ENCODE measurements at places on chromosomes 12 and 14.
A peak's percentile ranks its signal among the peaks of the same experiment; 100 is the strongest.

DNA sequence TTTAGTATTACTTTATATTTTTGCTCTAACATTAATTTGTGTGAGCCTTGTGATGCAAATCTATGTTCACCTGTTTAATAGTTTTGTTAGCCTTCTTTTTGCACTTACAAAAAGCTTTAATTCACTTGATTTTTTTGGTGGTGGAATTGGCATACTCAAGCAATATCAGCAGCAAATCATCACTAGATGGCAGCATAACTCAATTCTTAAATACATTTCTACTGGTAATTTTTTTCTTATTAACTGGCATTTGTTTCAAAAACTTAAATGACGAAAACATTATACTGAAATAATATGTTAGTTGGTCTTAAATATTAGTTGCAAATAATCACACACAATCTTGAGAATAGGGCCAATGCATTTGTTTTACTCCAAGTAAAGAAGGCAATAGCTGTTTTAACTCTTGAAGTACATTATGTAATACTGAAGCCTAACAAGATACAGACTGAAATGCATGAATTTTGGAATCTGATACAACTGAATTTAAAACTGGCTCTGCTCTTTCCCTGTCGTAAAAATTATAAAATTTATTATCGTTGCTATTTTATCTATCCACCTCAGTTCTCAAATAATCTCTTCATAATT lies 151.5 kb downstream of the ATXN7L3B start:
- no peak for DNase-seq

GRCh38 chr12:2416158-2416557 lies 363.4 kb downstream of the CACNA1C start:
- no peak for DNase-seq

- DNase-seq: no peak
Observed at GRCh38 chr12:1744932-1745331, 54.1 kb downstream of the ADIPOR2 start.

- DNase-seq: no peak
Observed at GRCh38 chr14:68405961-68406360, 386.9 kb downstream of the ZFP36L1 start.

DNA sequence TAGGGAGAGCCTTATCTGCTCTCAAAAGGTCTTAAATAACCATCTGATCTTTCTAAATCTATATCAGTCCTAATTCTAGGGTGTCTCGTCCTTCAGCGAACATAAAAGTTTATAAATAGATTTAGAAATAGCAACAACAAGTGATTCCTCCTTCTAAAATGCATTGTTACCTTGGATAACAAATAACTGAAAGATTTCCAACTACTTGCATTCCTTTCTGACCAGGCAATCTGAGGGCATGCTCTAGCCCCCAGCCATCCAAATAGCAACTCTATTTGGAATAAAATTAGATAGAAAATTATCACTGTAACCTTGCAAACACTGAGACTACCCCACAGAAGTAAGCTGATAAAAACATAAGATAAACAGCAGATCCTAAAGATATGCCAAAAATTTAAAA lies 21.8 kb upstream of the KRR1 start:
- no peak for DNase-seq

DNA sequence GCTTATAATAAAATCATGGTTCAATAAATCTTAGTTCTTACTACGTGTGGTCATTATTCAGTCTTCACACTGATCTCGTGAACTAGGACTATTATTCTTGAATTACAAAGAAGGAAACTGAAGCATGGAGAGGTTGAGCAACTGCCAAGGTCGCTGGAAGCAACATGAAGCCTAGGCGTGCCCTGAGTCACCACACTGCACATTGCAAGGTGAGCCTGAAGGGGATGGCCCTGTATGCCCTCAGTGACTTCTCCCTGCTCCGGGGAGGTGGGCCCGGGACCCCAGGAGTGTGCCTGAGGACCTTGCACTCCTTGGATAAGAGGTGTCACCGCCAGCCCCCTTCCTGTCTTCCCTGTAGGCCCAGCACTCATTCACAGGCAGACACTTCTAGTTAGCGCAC lies 161.6 kb downstream of the CACNA1C start:
- no peak for DNase-seq

- DNase-seq: no peak
Observed at GRCh38 chr14:104774453-104775072, 21.0 kb downstream of the AKT1 start.

DNA sequence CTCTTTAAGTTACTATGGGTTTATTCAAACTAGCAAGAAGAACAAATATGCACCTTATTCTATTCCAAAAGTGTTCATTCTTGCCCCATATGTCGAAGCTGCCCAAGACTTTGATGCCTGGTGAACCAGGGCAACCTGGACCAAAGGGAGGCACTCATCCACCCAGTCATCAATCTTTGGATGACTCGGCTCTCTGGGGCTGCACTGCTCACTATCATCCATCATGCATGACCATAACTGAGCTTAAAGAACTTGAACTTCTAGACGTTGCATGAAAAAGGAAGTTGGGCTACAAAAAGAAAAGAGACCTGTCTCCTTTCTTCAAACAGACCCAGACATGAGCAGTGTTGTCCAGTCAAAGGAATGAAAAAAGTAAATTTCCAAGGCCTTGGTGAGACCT lies 1.2 kb downstream of the KRT4 start:
- DNase-seq: no peak

GRCh38 chr12:124681779-124682391 lies 114.5 kb upstream of the NCOR2 start:
- DNase-seq: no peak

DNA sequence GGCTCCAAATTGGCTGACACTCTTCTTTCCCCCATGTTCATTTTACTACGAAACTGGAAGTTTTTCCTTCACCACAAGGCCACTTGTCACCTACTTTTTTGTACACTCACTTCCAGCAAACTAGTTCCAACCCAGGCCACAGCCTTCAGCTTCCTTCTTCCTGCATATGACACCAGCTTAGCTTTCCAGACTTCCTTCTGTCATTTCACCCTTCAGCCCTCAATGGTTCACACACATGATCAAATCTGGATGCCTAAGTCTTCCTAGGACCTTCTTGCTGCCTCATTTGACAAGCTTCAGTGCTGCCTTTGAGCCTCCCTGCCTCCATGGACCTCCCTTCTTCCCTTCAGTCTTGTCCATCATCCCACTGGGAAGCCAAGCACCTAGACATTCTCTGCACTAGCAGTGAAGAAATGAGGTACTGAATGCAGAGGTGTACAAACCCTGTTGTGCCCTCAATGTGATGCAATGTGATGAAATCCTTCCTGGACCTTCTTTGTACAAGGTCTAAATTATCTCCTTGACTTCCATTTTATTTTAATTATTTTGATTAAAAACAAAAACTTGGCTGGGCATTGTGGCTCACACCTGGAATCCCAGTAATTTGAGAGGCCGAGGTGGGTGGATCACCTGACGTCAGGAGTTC lies 4.3 kb upstream of the REC8 start:
- no peak for DNase-seq

GRCh38 chr12:45688183-45688582 lies 41.3 kb upstream of the ARID2 start:
- DNase-seq: no peak

GRCh38 chr12:58732894-58733293 lies 187.4 kb downstream of the LRIG3 start:
- no peak for DNase-seq

GRCh38 chr12:120642121-120642520 lies 1.7 kb downstream of the CABP1 start:
- no peak for DNase-seq

- DNase-seq: no peak
Observed at GRCh38 chr12:27561535-27562350, 37.7 kb downstream of the PPFIBP1 start.

- DNase-seq: no peak
Observed at GRCh38 chr14:32329146-32329545, at the start of gene AKAP6. TSS of gene AKAP6 (plus strand) at chr14:32329298. CDS start at chr14:32433494, 104,196 bp downstream.

GRCh38 chr12:89861086-89861485 lies 152.4 kb upstream of the ATP2B1 start:
- no peak for DNase-seq

GRCh38 chr14:55398679-55399078 lies 13.0 kb downstream of the ATG14 start:
- no peak for DNase-seq

GRCh38 chr14:84546236-84546635 lies 983.7 kb upstream of the FLRT2 start:
- DNase-seq: no peak

- DNase-seq: no peak
Observed at GRCh38 chr14:85644211-85644610, 114.3 kb downstream of the FLRT2 start.

DNA sequence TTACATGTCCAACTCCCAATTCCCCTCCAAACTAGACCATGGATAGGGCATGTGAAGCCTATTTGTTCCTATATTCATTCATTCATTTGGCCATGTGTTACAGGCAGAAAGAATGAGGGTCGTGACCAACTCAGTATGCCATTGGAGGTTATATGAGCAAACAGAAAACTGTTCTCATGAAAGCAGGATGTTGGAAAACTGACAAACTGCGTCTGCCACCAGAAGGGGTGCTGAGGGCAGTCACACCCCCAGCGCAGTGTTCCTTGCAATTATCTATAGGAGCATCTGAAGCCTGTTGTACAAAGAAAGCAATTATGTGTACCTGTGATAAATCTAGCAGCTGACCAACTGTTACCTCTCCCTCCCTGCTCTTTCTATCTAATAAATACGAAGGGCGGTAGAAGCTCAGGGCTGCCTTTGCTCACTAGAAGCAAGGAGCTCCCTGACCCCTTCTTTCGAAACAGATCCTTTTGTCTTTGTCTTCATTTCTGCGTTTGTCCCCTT lies 21.1 kb downstream of the ENTPD5 start:
- no peak for DNase-seq

DNA sequence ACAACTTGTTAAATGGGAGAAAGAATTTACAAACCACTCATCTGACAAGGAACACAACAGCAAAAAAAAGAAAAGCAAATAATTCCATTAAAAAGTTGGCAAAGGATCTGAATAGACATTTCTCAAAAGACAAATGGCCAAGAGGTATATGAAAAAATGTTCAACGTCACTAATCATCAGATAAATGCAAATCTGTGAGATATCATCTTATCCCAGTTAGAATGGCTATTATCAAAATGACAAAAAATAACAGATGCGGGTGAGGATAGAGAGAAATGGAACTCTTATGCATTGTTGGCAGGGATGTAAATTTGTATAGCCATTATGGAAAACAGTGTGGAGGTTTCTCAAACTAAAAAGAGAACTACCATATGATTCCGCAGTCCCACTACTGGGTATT lies 29.9 kb downstream of the CYP46A1 start:
- DNase-seq: no peak

GRCh38 chr12:26632756-26633155 lies 200.2 kb downstream of the ITPR2 start:
- DNase-seq: no peak

DNA sequence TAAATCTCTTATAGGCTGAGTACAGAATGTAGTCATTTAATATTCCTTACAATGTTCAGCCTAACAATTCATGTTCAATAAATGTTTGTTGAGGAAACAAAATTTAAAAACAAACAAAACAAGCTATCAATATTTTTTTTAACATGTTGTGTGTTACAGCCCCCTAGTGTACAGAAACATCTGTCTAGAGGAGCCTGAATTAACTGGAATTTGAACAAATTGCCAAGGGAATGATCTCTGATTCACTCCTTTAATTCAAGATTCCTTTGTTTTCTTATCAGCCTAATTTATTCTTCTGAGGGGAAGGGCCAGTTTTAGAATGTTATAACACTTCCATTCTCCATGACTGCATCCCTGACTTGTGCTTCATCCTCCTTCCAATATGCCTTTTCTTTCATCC lies 127.2 kb downstream of the CMAS start:
- no peak for DNase-seq

DNA sequence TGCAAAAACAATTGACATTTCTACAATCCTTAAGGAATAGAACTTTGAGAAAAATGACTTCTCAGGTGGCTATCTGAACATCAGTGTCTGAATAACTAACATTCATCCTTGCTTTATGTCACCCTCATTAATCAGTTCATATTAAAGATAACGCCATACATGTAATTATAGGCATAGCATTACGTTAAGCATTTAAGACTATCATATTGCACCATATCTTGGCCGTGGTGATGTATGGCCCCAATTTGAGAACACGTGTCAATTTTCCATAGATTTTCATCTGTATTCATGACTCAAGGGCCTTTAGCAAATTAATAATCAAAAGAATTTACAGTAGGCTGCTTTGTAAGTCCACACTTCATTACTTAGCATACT lies 81.6 kb downstream of the SPTSSA start:
- DNase-seq: no peak

GRCh38 chr14:60679566-60680258 lies 30.4 kb upstream of the SIX1 start:
- DNase-seq: no peak

- no peak for DNase-seq
Observed at GRCh38 chr12:4850857-4851380, 58.8 kb upstream of the KCNA1 start.

DNA sequence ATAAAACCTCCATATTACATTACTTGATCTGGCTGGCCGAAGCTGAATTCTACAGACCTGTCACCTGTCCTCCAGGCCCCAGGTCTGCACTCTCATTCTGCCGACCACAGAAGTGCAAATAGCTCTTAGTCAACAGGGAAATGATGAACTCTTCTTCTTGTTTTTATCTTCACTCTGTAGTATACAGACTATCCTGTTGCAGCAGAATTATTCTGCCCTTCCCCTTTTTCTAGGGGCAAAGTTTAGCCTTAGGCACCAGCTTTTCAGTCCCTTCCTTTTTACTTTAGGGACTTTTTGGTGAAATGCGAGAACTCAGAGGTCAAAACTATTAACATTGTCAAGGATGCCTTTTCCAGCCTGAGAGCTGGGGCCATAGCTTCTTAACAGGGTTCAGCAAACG lies 229.6 kb upstream of the EGLN3 start:
- peak; percentile 46 for DNase-seq

DNA sequence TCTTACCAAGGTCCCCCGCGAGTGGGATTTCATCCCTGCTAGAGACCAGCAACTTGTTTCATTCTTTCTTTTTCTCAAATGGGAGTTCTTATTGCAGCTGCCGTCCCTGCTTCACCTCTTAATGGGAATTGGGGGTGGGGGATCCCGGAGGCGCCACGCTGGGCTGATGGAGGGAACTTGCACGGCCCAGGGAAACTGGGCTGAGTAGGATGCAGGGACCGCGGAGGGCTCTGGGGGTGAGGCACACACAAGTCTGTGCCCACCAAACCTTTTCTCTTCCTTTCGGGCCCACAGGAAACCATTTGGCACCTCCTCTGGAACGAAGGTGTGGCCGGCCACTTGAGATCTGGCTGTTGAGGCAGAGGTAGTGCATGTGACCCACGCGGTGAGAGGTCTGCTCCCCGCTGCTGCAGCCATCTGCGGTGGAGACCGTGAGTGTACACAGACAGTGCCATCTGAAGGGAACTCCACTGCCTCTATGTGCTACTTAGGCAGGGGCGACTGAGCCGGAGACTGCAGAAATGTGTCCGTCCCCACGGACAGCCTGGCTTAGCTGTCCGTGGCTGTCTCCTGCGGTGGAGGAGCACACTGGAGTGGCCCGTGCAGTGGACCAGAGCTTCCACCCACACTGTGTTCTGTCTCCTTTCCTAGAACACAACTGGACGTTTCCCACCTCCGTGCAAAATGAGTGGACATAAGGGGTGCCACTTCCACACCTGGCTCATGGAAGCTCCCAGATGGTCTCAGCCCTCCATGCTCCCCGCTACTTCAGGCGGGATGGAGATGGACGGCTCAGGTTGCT lies 42.1 kb upstream of the TESC start:
- DNase-seq: peak; percentile 84
